ENCODE measurements at places on chromosomes 7 and 10.

DNA sequence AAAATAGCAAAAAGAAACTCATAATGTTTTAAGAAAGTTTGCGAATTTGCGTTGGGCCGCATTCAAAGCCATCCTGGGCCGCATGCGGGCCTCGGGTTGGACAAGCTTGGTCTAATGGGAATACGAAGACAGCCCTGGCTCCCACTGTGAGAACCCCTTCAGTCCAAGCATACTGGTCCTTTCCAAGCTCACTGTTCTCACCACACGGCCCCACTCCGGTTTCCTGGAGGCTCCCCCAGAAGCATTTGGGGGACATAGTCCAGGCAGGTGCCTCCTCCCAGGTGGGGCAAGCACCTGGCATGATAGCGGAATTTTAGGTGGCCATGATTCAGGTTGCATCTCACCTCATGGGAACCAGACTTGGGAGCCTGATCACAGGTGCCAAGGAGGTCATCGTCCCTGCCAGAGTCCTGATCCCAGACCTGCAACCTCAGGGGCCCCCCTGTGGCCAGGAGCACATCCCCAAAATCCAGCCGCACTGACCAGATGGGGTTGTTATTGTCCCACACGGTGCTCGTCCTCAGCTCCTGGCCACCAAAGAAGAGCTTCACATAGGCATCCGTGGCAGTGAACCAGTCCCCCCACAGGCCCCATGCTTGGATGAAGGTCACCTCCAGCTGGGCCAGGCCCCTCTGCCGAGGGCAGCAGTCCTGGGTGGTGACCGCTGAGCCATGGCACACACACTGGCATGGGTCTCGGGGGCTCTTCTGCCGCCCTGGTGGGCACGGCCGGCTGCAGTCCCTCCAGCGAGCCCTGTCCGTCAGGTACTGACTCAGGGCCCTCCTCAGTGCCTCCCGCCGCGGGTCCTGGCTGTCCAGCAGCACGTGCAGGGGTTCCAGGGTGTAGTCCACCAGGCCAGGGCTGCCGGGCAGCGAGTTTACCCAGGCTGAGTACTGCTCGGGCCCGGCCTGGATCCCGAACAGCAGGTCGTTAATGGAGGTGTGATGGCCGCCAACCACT is 4.4 kb downstream of the PRF1 start:
- no peak for DNase-seq

DNA sequence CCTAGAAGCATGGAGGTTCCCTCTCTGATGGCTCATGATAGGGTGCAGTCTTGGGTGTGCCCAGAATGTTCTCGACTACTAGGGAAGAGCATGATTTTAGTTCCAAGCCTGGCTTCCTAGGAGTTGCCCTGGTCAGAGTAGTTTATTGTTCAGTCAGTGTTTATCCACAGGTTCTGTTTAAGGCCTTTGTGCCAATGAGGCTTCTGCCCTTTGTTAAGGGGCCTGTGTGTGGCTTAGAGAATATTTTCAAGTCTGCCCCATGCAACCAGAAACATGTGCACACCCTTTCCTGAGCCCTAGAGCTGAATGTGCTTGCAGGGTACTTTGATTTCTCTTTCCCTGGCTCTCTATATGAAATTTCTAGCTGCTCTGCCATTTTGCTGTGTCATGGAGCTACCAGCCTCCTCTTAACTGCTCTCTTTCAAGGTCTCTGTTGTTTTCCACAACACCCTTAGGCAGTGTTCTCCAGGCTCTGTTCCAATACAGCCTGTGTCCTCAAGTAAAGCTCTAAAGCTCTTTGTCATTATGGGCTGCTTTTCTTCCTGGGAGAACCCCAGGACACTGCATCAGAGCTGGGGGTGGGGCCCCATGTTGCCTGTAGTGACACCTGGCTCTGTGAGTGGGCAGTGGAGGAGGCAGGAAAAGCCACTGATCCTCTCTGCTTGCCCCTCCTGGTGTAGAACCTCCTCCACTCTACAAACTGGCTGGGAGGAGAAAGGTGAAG is 34.1 kb upstream of the TSPAN33 start:
- DNase-seq = no peak

GRCh38 chr10:133004478-133004877 is 62.1 kb upstream of the CFAP46 start:
- DNase-seq = no peak

DNA sequence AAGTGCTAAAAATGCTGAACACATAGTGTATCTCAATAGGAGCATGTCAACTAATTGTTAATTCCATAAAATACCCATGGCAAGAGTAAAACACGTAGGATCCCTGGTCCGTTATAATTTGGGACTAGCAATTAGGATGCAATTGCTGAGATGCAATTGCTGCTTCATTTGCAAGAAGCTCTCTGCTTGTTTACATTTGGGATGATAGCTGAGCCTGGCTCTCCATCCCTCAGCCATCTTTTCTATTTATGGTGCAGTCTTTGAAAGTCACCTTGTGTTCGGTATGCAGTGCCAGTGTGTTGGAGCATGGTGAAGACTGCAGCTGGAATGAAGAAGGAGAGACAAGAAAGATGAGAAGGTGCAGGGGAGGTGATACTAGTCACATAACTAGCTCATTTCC is 191.3 kb downstream of the SNX10 start:
- no peak for DNase-seq

DNA sequence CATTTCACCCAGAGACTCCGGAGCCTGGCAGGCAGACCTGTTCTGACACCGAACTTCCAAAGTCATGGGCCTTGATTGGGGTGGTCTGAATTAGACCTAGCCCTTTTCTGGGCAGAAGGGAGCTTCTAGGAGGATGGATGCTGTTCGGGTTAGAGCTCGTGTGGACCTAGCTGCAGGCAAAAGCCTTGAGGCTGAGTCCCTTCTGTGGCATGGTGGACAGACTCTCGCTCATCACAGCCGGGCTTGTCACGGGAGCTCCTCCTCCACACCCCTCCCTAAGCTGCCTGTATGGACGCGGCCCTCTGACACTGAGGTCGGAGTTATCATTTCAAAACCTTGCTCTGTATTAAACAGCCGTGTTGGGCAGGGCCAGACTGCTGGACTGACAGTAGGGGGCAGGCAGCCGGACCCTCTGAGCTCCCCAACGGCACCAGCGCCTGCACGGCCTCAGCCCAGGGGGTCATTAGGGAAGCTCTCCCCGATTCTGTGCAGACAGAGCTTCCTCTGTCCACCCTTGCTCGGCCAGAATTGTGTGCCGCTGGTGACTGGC is 2.2 kb downstream of the IRF5 start:
- no peak for DNase-seq

- DNase-seq = no peak
These were observed 207.8 kb upstream of the ETV1 start for GRCh38 chr7:14197280-14197679.

- no peak for DNase-seq
These were observed 48.5 kb upstream of the MKX start for GRCh38 chr10:27794157-27794556.

DNA sequence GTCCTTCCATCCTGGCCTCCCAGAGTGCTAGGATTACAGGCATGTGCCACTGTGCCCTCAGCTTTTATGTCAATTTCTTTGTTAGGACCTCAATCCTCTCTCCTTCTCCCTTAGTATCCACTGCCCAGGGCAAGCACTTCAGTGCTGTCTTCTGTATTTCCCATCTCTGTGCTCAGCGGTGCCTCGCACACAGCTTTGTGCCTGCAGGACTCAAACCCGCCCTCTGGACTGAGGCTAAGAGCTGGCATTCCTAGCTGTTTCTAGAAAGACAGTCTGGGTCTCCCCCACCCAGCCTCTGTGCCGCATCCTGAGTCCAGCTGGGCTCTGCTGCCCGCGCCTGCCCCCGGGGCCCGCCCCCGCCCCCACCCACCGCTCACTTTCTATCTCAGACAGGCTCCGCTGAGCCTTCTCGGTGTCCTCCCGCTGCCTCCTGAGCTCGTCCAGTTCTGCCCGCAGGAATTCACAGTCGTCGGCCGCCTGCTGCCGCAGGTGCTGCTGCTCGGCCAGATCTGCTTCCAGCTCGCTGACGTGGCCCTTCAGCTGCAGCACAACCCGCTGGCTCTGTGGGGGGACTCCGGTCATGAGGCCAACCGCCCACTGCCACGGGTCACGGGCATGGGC is 67.3 kb downstream of the SPDYE5 start:
- no peak for DNase-seq

- DNase-seq = no peak
These were observed 4.7 kb downstream of the DDX56 start for GRCh38 chr7:44568771-44569560.

DNA sequence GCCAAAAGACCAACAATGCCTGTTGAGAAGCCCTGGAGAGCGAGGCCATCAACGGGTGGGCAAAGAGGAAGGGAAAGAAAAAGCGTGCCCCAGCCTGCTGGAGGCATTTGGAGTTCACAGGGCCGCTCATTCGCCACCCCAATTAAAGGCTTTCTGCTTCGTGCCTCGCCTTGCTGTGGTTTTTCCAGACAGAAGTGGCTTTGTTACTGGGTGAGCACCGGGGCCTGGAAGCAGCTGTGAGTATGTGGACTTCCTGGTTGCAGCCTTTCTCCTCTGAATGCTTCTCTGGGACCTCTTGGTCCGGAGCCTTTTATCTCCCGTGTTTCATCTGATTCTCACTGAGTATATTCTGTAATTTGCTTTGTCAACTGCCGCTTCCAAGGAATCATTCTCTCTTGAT is 118.1 kb upstream of the EGR2 start:
- no peak for DNase-seq

DNA sequence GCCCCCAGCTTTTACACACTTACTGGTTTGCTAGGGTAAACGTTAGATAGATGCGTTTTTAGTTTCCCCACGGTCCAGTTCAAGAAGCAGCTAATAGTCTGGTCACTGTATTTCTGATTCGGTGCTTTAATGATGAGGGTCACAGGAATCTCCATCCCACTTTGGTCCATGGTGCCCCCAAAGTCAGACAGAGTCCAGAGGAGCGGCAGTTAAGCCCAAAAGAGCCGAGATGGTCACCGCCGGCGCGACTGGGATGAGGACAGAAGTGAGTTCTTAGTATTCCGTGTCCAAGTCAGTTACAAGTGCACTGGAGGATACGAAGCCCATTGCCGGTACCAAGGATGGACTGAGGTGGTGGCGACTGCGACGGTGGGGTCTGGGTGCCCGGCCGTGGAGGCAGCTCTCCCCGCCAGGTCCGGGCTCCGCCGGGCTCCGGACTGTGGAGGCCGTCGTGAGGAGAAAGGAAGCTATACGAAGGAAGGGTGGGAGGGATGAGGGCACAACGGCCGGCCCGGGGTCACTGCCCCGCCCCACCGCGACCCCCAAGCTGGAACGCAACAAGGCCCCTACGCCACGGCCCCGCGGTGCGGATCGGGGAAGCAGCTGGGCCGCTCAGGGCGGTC is 663 bp downstream of the HERPUD2 start:
- no peak for DNase-seq

DNA sequence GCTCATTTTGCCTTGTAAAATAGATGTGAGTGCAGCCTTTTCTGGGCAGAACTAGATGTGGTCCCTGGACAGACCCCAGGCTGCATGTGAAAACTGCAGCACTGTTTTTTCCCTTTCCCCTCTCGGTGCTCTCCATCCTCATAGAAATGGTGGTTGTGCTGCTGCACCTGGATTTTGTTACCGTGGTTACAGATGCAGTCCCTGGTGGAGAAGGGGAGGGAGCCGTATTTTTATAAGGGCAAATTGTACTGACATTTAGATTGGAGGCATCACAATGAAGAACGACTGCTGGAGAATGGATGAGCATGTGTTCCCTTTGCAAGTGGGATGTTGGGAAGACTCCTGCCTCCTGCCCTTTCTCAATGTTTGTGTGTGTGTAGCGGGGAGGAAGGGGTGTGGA is 469.9 kb downstream of the CCSER2 start:
- no peak for DNase-seq

GRCh38 chr7:33466203-33466602 is 336.8 kb downstream of the BBS9 start:
- DNase-seq = no peak

- DNase-seq = no peak
These were observed 17.9 kb upstream of the MTERF1 start for GRCh38 chr7:91898240-91898992.
